Cardiac fibroblast (primary cell): ENCODE measurements at places on chromosomes 2 and 18.
A peak's percentile ranks its signal among the peaks of the same experiment; 100 is the strongest.

DNA sequence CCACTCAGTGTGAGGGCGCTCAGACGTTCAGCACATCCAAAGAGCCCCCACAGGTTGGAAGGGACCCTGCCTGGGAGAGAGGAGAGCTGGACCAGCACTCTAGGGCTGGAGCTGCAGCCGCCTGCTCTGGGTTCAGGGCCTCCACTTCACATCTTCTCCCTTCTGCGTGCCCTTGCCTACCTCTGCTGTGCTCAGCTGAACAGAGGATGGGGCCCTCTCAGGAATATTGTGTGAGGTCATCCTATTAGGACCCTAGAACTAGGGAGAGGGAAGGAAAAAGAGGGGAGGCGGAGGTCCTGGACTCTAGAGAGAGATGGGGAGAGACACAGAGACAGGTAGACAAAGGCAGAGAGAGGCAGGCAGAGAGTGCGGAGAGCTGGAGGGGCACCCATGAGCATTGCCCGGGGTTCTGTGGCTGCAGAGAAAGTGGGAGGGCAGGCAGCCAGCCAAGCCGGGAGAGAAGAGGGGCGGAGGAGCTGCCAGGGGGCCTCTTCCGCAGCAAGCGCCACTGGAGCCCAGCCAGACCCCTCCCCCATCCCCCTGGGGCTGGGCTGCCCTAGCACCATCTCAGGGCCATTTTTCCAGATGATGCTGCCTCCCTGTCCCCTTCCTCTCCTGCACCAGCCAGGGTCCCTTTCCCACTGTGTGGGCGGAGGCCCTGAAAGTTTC, 8.3 kb upstream of the TNS1 start:
- DNase-seq: peak; percentile 47

DNA sequence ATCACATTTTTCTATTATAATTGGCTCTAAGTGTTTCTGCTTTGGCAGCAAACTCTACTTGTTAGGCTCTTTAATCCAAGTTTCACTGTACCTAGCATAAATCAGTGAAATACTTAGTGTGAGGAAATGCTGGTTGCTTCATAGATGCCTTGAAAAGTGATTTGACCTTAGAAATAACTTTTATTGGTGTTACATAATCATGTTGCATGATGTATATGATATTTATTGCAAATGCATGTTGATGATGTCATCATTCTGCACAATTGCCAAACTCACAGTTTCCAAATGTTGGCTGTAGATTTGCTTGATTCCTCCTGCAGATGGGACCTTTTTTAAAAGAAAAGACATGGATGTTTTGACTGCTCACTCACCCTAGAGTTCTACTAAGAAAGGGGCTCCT, 137.6 kb upstream of the BCL2L11 start:
- peak; percentile 5 for DNase-seq

GRCh38 chr2:101396316-101396717, 9.0 kb upstream of the CREG2 start:
- DNase-seq: peak; percentile 80

DNA sequence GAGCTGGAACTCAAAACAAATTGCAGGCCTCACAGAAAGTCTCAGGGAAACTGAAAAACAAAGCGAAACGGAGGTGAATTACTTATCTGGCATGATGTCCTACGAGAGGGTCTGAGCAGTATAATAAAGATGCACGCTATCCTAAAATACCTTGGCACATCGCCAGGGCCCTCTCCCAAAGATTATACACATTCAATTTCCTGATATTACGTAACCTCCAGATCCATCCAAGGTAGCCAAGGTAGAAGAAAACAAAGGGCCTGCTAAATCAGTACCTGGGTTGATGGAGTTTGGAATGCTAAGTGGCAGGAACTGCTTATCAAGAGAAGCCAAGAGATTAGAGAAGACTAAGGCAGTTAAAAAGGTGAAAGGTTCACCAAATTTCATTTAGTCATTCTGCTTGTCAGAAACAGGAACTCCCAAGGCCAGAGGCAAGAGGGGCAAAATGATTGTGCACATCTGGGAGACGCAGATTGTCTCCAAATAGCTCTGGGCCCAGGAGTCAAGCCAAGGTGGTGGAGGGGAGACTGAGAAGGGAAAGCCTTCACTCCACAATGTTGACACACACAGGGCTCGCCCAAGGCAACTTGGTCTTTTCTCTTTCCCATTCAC, 236.8 kb upstream of the ATP5MC3 start:
- DNase-seq: no peak

- no peak for DNase-seq
Measured at GRCh38 chr18:47877892-47878291, 52.6 kb downstream of the SMAD2 start.

- DNase-seq: no peak
Measured at GRCh38 chr2:24836706-24837105, 43.5 kb downstream of the CENPO start.

GRCh38 chr2:182090486-182090885, 104.8 kb downstream of the PPP1R1C start:
- DNase-seq: no peak
